ENCODE measurements at places on chromosomes 6 and 20. TPM values are rescaled to one million over a fixed set of nuclear protein-coding genes. Genes with fewer than 3 reads are reported as not detected.

The NRSN1 gene
- not detected for total RNA-seq

DNA sequence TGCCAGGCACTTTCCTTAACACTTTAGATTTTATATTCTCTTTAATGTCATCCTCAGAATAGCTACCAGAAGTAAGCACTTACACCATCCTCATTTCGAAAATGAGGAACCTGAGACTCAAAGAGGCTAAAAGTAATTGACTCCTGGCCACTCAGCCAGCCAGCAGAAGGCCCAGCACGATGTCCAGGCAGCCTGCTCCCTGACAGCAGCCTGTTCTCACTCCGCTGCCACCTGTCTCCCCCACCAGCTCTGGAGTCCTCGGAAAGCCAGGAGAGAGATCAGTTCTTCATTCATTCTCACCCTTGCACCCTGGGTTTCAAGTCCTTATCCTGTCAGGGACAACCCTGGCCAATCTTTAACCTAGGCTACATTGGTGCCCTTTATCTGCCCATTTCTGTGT is 174.0 kb downstream of the SASH1 start:
- no peaks in the 10 kb centered on the region for H3K36me3 ChIP-seq
- no peak overlapping the region for H3K4me3 ChIP-seq
- peaks cover 4% of the 10 kb centered on the region for H3K27me3 ChIP-seq
- H3K27ac ChIP-seq: no peak overlapping the region
- no peaks in the 10 kb centered on the region for H3K4me1 ChIP-seq

The RAET1L gene
- total RNA-seq: not detected

The PLN gene
- not detected for total RNA-seq

The RBPJL gene
- not detected for total RNA-seq

DNA sequence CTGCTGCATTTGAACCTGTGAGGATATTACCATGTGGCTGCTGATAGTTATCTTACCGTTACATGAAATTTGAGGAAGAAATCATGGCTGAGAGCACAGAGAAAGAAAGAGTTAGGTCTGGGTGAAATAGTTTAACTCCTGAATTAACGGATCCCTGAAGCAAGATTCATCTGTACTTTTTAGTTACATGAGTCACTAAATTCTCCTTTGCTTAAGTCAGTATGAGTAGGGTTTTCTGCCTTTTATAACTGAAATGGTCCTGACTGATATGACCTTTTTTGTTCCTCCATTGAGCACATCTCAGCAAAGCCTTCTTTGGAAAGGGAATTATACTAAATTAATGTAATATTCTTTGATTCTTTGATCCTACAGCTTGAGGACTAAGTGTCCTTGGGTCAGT is 333.3 kb upstream of the ZFP64 start:
- H3K27ac ChIP-seq: no peak overlapping the region
- H3K4me3 ChIP-seq: no peak overlapping the region
- no peaks in the 10 kb centered on the region for H3K4me1 ChIP-seq
- H3K36me3 ChIP-seq: no peaks in the 10 kb centered on the region
- no peak for DNase-seq

DNA sequence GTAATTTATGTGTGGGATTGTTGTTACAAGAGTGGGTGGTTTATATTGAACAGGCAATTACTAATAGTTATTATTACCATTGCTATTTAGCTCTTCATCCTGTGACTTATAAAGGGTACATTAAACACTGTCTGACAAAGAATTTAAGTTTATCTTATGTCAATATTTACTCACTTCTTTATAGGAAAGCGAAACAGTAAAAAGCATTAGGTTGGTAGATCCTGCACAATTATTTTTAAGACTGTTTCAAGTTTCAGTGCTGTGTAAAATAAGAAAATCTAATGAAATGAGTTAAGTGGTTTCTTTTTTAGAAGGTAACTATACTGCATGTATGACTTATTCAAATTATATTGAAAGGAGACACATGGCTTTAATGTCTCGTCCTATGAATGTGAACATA is 135.8 kb upstream of the MAP3K7 start:
- peaks cover 14% of the 10 kb centered on the region for H3K27me3 ChIP-seq
- no peak for DNase-seq
- peaks cover 2% of the 10 kb centered on the region for H3K4me1 ChIP-seq
- no peak overlapping the region for H3K4me3 ChIP-seq

GRCh38 chr20:6767536-6768227 is at the start of gene BMP2:
Gene BMP2, plus strand, starts transcription at chr20:6767686. Its CDS starts 2,441 bp downstream, at chr20:6770127.
- peaks cover 46% of the 10 kb centered on the region for H3K27me3 ChIP-seq
- no peak for DNase-seq
- H3K4me1 ChIP-seq: peaks cover 2% of the 10 kb centered on the region
- peak within 1 kb of the TSS; percentile 52 for H3K4me3 ChIP-seq

The RIPOR3 gene
- not detected for total RNA-seq

- H3K36me3 ChIP-seq: no peaks in the 10 kb centered on the region
- no peak for DNase-seq
- H3K4me1 ChIP-seq: peaks cover 22% of the 10 kb centered on the region
- no peak overlapping the region for H3K27ac ChIP-seq
Observed at GRCh38 chr6:3319610-3320200, 61.0 kb downstream of the PSMG4 start.

The SLC35F1 gene
- total RNA-seq: not detected

- peaks cover 39% of the 10 kb centered on the region for H3K27me3 ChIP-seq
- H3K4me1 ChIP-seq: peaks cover 2% of the 10 kb centered on the region
- H3K27ac ChIP-seq: no peak overlapping the region
Observed at GRCh38 chr6:18101271-18101670, 21.2 kb downstream of the NHLRC1 start.

DNA sequence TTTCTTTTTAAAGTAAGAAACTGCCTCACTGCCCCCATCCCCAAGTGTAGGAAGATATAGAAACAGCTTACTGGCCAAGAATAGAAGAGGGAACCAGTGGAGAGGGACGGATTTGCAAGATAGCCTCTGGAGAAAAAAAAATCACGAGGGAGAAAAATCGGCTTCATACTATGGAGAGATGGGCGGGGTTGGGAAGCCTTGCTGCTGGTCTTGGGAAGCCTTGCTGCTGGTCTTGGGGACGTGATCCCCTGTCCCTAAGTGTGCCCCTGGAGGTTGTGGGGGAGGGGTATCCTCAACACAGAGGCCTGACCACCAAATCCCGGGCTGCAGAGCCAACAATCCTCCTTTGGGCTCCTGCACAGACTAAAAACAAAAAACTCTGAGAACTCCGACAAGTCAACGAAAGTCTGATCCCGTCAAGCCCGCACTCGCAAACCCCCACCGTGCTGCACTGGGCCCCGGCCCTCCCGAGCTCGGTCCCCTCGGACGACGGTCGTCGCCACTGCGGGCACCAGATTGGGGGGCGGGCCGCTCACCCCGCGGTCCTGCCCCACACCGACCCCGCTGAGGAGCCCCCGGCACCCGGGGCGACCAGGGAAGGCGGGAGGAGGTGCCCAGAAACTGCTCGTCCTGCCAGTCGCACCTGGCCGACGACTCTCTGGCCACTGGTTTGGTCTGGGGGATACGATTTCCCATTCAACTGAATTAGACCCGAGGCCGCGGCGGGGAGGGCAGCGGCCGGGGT is 750 bp downstream of the MAP7 start:
- H3K27ac ChIP-seq: no peak overlapping the region
- H3K27me3 ChIP-seq: peaks cover 67% of the 10 kb centered on the region
- peaks cover 7% of the 10 kb centered on the region for H3K4me1 ChIP-seq
- DNase-seq: no peak
- no peaks in the 10 kb centered on the region for H3K36me3 ChIP-seq
